ENCODE measurements at places on chromosomes 2 and 18.

DNA sequence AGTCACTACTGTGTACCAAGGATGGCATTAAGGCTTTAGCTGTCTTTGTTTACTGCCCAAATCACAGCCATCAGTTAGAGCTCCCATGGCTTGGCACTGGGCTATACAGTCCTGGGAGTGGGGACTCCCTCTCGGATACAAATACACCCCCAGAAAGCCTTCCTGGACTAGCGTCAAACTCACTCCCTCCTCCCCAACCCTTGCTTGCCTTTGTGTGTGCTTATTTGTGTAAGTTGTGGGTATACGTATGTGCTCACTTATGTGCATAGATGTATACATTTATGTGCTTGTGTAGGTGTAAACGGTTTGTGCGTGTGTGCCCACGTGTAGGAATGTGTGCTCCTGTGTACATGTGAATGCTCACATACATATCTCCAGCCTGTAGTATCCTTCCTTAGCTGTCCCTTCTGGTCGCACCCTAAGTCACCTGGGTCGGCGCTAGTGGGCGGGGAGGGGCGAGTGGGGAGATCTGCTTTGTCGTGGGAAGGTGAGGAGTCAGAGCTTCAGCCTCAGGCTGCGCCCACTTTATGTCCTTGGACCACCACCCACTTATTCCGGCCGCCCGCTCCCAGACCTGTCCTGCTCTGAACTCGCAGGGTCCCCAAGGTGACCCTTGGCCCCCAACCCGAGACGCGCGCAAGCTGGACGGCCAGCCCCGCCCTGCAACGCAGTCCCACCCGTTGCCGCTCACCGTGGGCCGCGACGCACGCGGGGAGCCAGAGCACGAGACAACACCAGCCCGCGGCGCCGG is 461 bp downstream of the PRADC1 start:
- H3K27ac ChIP-seq, result peak overlapping the region; percentile 26
- H3K36me3 ChIP-seq, result peaks cover 1% of the 10 kb centered on the region
- H3K4me1 ChIP-seq, result peaks cover 5% of the 10 kb centered on the region
- no peaks in the 10 kb centered on the region for H3K27me3 ChIP-seq
- H3K4me3 ChIP-seq, result peak overlapping the region; percentile 51
- no peak for DNase-seq

DNA sequence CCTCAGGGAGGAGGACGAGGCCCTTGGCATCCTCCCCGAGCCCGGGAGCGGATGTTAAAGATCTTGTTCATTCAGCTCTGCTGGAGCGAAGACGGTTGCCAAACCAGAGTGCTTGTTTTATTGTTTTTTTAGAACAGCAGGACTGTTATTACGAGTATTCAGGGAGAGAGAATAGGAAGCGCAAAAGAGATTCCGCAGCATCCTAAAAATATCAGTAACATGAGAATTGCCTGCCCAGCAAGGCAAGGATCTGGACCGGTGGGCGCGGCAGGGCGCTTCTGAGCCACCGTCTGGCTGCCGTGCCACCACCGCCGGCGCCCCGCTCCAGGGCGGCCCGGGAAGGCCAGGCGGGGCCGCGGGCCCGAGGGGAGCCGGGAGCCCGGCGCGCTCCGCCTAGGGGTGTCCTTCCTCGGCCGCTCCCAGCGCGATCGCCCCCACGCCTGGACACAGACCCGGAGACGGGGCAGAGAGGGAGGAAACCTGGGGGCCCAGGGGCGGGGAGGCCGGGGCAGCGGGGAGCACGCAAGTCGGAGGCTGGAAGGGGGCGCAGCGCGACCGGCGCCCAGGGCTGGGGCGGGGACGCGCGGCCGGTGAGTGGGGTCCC is 843 bp downstream of the CYS1 start:
- H3K4me3 ChIP-seq, result peak overlapping the region; percentile 52
- no peaks in the 10 kb centered on the region for H3K36me3 ChIP-seq
- H3K27ac ChIP-seq, result no peak overlapping the region
- H3K27me3 ChIP-seq, result peaks cover 64% of the 10 kb centered on the region

DNA sequence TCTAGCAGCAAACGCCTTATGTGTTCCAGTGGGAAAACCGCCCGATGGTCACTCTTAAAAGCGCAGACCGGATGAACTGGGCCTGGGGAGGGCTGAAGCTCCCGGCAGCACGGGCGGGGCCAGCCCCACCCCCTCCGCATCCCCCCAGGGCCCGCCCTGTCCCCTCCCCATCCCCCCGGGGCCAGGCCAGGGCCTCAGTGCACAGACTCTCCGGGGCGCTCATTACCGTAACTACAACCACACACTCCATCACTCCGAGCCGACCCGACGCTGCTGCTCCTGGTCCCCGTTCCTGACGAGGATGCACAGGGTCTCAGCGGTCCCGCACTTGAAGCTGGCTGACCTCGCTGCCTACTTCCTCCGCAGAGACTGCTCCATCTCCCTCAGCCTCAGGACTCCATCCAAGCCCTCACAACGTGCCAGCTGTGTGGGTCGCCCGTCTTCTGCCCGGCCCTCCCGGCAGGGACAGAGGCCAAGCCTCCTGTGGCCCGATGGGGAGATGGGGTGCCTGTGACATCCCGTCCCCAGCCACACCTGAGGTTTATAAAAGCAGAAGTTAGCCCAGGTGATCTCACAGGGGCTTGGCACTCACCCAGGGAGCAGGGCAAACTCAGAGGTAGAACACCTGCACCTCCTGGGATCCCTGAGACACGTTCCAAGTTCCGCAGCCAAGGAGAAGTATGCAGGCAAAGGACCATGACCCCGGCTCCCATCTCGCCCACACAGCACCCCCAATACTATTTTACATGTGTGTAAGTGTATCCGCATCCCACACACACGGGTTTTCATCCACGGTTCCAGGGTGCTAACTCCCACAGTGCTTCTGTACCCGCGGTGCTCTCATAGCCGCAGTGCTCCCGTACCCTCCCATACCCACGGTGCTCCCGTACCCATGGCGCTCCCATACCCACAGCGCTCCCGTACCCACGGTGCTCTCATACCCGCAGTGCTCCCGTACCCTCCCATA is 36.0 kb downstream of the SLC66A2 start:
- H3K4me3 ChIP-seq, result no peak overlapping the region
- H3K36me3 ChIP-seq, result peaks cover 58% of the 10 kb centered on the region
- H3K4me1 ChIP-seq, result no peaks in the 10 kb centered on the region
- no peak overlapping the region for H3K27ac ChIP-seq
- no peaks in the 10 kb centered on the region for H3K27me3 ChIP-seq

GRCh38 chr2:178258916-178259315 is 64.6 kb downstream of the OSBPL6 start:
- DNase-seq, result peak; percentile 50
- no peaks in the 10 kb centered on the region for H3K27me3 ChIP-seq
- H3K27ac ChIP-seq, result no peak overlapping the region
- H3K4me3 ChIP-seq, result no peak overlapping the region
- peaks cover 2% of the 10 kb centered on the region for H3K4me1 ChIP-seq
- no peaks in the 10 kb centered on the region for H3K36me3 ChIP-seq

- H3K36me3 ChIP-seq, result no peaks in the 10 kb centered on the region
- no peak for DNase-seq
- no peaks in the 10 kb centered on the region for H3K4me1 ChIP-seq
- H3K27ac ChIP-seq, result no peak overlapping the region
- H3K27me3 ChIP-seq, result no peaks in the 10 kb centered on the region
Observed at GRCh38 chr2:147485210-147485851, 359.5 kb upstream of the ACVR2A start.

- H3K36me3 ChIP-seq, result no peaks in the 10 kb centered on the region
- no peaks in the 10 kb centered on the region for H3K27me3 ChIP-seq
- H3K4me1 ChIP-seq, result no peaks in the 10 kb centered on the region
- DNase-seq, result no peak
- H3K27ac ChIP-seq, result no peak overlapping the region
Observed at GRCh38 chr18:72530622-72531021, 13.5 kb downstream of the CBLN2 start.

GRCh38 chr2:120541553-120541932 is 194.1 kb upstream of the GLI2 start:
- peak; percentile 9 for DNase-seq
- peaks cover 2% of the 10 kb centered on the region for H3K27me3 ChIP-seq
- H3K4me1 ChIP-seq, result peaks cover 29% of the 10 kb centered on the region
